Stimulated activated CD4-positive, alpha-beta T cell treated with anti-CD3 and anti-CD28 coated beads, TNF-alpha, amount 100 ng/mL, for 24 hours (primary cell): ENCODE measurements at places on chromosomes 11 and 22.

DNA sequence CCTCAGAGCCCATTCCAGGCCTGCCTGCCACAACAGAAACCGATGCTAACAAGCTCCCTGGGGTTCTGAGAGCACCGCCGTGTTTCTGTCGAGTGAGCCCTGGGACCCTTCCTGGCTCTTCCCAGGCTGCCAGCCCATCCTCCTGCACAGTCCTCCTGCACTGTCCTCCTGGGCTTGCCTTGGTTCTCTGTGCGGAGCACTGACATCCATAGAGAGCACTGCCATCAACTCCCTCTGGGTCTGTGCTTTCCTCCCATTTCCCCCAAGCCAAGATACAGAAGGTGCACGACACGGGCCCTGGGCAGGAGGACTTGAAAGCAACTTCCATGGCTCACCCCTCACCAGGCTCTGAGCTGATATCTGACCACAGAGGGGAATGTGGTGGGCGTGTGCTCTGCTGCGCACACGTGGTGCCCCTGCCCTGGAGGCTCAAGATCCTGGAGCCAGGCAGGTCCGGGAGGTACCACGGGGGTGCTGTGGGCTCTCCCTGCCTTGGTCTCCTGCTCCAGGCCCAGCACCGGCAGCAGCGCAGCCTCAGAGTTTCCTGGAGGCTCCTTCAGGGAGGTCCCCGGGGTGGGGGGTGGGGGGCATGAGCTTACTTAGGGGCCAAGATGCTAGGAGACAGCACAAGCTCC, 304.2 kb downstream of the BRD1 start:
- no peak for DNase-seq

DNA sequence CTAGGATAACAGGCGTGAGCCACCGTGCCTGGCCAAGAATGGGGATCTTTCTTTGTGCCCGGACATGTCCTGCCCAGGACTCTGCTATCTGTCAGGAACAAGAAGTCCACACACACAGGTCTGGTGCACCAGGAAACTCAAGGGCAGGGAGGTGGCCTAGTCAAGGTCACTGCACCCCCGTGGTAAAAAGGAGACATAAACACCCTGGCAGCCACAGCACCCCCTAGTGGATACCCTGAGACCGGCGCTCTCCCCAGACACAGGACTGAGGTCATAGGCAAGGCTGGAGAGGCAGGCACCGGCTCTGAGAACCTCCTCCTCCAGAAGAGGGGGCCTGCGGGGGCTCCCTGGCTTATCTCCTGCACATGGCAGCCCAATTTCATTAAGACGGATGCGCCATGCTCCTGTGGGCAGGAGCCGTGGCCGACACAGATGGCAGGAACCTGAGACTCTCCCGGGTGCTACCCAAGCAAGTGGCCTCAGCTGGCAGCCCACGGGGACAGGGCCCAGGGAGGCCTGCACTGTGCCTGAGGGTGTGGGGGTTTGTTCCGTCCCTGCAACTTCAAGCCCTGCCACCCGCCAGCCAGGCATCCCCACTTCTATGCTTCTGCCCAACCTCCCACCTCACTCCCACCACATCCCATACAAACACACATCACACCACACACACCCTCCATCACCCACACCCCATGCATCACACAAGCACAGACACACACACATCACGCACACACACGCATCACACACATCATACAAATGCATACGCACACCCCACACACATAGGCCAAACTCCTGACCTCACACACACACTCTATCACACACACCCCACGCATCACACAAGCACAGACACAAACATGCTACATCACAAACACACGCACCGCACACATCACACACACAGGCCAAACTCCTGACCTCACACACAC, 19.6 kb downstream of the MACROD1 start:
- DNase-seq, result peak; percentile 15

DNA sequence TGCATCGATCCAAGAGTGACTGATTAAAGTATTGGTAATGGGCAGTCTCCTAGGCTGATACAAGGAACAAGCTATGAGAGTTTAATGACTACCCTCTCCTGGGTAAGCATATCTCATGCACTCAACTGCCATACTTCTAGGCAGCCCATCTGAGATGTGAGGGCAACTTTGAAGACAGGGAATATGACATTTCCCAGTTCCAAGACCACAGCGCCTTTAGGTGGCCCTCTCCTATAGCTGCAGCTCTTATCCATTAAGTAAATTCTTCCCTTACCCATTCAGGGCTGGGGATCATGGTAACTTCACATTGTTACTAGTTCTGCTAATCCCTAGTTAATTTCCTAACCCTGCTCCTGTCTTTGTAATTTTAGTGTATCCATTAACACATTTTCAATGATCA, 157.3 kb upstream of the CTSC start:
- DNase-seq, result no peak

- no peak for DNase-seq
Observed at GRCh38 chr11:40337118-40337517, 1122.3 kb downstream of the LRRC4C start.

DNA sequence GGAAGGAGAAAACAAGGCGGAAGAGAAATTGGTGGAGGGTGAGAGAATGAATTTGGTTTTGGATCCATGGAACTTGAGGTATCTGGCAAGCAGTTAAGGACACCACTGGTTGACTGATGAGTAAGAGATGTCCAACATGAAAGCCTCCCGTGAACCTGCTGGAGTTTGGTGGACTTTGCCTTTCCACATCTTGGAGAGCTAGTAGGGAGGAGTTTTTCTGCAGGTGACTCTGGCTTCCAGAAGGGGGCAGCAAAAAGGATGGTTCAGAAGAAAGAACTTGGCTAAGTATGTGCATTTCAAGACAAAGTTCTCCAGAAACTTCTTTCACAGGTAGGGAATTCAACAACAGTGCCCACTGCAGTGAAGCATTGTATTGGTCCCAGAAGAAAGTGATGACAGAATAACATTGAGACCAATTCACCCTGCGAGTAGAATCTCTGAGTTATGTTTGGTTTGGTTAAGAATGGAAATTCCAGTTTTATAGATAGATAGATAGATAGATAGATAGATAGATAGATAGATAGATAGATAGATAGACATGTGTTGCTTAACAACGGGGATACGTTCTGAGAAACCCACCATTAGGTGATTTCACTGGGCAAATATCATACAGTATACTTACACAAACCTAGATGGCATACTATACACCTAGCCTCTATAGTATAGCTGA, 28.5 kb downstream of the DCDC1 start:
- DNase-seq, result no peak

DNA sequence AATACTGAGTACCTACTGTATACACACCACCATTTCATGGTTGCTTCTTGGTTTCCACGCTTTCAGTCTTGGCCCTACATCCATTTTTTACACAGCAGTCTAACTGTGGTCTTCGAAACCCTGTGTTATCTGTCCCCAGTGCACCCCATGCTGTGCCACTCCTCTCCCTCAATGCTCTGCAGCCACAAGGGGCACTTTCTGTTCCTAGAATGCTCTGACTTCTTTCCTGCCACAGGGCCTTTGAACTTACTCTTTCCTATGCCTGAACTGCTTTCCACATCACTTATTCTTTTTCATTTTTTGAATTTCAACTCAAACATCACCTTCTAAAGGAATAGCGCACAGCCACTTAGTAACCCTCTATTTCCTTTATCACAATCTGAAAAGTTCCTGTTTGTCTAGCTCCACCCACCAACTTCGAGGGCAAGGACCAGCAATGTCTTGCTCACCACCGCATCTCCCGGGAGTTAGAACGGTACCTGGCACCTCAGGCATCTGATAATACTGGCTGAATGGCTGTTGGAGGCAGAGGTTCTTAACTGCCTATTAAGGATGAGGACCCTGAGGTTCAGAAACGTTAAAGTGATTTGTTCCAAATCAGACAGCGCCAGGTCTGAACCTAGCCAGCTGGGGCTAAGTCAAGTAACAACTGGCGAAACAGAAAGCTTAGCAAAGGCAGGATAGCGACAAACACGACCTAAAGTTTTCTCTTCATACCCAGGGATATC, 568 bp downstream of the ALG8 start:
- DNase-seq, result peak; percentile 13

DNA sequence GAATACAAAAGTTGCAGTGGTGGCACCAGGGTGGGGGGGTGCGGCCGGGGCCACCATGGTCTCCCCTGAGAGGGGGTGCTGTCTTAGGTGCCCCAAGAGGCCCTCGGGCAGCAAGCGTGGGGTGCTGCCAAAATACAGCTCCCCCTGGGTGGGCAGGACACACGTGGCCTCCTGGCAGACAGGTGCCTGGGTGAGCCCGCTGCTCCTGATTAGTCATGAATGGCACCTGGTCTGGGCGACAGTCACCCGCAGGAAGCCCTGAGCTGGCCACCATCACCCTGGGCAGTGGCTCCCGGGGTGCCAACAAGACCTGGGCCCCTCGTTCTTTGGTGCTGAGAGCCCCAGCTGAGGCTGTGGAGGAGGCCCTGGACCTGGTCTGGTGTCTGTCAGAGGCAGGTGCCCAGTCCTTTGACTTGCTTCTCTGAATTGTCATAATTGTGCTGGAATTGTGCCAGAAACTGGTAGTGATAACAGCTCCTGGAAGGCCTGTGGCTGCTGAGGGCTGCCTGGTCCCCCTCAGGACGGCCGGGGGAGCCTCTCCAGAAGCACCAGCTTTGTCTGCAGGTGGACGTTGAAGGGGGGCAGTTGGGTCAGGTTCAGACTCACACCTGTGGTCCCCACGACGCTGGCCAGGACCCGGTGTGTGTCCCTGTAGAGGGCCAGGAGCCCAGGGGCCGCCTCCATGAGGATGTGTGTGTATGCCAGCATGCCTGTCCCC, 14.8 kb downstream of the ALG12 start:
- no peak for DNase-seq

GRCh38 chr22:19887256-19887985, 32.7 kb upstream of the GNB1L start:
- no peak for DNase-seq

DNA sequence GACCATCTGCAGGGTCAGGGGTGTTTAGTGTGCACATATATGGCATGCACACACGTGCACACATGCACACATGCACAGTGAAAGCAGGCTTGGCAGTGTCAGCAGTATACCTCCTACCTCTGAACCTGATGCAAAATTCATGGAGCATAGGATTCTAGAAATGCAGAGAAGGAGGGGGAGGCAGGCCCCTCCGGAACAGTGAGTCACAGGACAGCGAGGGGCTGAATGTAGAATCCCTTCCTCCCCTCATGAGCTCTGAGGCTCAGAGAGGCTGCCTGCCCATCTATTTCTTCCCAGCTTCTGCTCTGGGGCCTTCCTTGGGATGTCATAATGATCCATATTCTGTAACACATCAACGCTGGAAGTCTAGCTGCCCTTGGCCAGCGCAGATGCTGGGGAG, 66.7 kb upstream of the NECTIN1 start:
- no peak for DNase-seq

DNA sequence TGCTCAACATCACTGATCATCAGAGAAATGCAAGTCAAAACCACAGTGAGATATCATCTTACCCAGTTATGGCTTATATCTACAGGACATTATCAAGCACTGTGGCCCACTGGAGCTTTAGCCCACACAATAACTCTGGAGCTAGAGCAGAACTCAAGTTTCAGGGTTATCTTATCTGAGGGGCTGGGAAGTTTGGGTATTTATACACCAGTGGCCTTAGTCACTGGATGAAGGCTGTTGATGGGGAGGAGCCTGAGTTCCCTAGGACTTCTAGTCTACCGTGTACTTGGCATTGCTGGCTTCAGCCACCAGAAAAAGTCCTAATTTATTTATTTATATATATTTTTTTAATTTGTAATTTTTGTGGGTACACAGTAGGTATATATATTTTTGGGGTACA, 19.3 kb downstream of the HSD17B12 start:
- no peak for DNase-seq

DNA sequence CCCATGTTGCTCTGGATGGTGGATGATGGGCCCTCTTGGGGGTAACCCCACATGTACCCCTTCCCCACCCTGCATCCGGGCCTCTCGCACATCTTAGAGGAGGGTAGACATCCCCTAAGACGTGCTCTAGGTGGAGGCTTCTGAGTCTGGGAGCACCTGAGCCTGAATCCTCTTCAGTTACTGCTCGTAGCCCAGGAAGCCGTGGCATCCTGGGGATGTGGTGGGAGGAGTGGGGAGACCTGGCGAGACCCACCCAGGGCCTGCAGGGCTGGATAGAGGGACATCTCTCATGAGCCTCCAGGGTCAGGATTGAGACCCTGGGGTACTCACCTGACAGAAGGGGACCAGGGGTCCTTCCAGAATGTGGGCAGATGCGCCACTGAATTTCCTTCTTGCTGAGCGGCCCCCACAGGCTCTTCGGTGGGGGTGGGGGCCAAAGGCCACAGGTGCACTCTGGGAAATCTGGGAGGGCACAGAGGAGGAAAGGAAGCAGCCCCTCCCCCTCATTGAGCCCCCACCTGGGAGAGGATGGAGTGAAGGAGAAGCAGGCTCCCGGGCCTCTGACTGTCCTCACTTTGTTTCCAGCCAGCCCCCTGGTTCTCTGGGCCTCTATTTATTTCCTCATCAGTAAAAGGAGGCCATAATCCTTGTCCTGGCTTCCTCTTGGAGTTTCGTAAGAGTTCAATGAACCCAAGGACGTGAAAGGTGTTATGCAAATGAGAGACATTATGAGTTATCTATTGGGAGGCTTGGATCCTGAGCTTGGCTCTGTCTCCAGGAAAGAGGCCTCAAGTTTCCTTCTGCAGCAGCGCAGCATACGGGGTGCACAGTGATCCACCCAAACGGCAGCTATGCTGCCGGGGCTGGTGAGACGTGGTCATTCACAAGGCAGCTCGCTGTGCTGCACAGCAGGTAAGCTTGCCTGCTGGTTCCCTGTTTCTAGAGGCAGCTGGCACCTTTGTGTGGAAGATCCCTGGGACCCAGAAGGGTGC, 31.2 kb downstream of the KCNJ4 start:
- DNase-seq, result no peak

- no peak for DNase-seq
Observed at GRCh38 chr11:115931548-115932083, 427.4 kb upstream of the CADM1 start.
